ENCODE measurements at places on chromosomes 7 and 10.

DNA sequence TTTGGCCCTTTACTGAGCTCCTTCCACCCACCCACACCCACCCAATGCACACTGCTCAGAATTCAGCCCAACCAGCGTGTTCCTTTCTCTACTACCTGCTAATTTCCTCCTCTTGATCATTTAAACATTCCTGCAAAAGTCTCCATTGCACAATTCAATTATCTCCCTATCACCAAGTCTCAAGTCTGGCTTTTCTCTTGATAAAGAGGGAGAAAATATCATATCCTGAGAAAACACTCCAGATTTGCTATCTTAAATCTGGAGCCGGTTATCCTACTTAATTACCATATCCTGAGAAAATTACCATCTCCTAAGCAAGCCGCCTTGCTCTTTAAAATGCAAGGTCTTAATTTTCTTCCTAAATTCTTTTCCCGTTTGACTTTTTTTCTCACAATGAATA is 505.5 kb downstream of the XPNPEP1 start:
- no peak for DNase-seq

DNA sequence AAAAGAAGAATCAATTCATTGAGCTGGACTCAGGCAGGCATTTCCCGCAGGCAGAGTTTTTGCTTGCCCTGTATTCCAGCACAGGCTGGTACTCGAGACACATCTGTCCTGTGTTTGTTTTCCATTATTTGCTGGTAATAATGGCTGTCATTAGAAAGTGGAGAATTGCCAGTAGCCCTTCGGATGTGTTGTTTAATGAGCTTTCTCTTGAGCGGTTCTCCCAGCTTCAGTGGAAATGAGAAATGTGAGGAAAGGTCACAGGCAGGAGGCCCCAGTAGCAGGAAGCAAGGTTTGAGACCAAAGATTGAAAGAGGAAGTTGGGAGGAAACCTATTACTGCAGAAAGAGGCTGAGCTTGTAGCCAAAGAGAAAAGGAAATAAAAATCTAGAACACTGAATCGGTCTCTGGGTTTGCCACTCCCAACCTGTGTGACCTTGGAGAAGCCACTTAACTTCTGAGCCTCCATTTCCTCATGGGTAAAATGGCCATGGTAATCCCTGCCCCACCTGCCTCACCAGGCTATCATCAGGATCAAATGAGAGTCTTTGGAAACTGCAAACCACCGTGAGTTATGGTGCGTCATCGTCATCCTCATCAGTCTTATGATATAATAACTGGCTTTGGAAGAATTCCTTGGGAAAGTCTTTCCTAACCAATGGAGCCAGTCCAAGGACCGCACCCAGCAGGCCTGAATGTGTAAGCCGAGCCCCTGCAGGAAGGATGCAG is 67.7 kb downstream of the TACR2 start:
- DNase-seq, result no peak

GRCh38 chr7:42768045-42768444 is 143.8 kb downstream of the C7orf25 start:
- DNase-seq, result no peak

DNA sequence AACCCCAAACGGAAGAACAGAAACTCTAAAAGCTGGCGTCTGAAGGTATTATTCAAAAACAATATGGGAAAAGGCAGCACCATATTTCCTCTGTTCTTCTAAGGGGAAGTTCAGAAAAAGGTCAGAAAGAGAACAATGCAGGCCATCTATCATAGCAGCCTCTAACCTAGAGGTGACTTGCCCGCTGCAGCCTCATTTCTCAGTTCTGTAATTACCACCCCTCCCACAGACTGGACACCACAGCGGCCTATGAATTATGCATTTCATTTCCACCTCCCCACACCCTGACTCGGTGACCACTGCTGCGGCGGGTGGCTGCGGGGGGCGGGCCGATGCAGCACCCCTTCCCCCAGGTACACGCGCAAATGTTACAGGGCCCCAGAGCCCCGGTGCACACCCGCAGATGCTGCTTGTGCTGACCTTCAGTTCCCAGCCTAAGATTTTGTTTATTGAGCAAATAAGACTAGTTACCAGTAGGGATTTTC is 125.5 kb downstream of the CLEC2L start:
- DNase-seq, result no peak

- DNase-seq, result no peak
Observed at GRCh38 chr10:32893434-32893833, 64.6 kb downstream of the ITGB1 start.

- DNase-seq, result no peak
Observed at GRCh38 chr7:53768186-53768585, 732.8 kb downstream of the POM121L12 start.

GRCh38 chr7:130356121-130356875 is 11.7 kb downstream of the CPA5 start:
- DNase-seq, result peak; percentile 33

- no peak for DNase-seq
Observed at GRCh38 chr7:107559864-107560263, 3.9 kb downstream of the COG5 start.

DNA sequence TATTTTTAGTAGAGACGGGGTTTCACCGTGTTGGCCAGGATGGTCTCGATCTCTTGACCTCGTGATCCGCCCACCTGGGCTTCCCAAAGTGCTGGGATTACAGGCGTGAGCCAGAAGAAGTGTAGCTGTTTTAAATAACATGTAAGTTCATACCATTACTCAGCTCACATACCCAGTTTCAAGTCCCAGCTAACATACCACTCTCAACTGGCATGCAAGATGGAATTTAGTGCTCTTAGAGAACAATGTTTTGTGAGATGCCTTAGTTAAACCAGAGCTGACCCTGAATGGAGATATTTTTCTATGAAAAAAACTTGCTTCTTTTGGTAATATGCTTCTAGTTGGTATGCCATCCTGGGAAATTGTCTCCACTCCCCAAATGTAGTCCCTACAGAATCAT is 37.3 kb downstream of the HBP1 start:
- DNase-seq, result no peak

All from C1 segment of cervical spinal cord (tissue), 14 donors.